KBM-7 (cell line): ENCODE measurements at places on chromosomes 6 and 20.

GRCh38 chr6:69232008-69232407, 564.8 kb downstream of the LMBRD1 start:
- no peak for DNase-seq

GRCh38 chr6:14765106-14765505, 480.8 kb upstream of the JARID2 start:
- DNase-seq: no peak

GRCh38 chr6:119234457-119234856, 115.1 kb downstream of the MAN1A1 start:
- DNase-seq: no peak

- DNase-seq: no peak
These were observed 107.3 kb downstream of the TFAP2B start for GRCh38 chr6:50925981-50926380.
